Lower lobe of right lung (tissue), 2 donors: ENCODE measurements at places on chromosomes 7 and 10.

- no peak for DNase-seq
- H3K27me3 ChIP-seq: no peaks in the 10 kb centered on the region
- H3K4me3 ChIP-seq: no peak overlapping the region
- peaks cover 30% of the 10 kb centered on the region for H3K4me1 ChIP-seq
- no peaks in the 10 kb centered on the region for H3K36me3 ChIP-seq
Observed at GRCh38 chr10:78410046-78410965, 376.6 kb downstream of the RPS24 start.

GRCh38 chr7:127413326-127413725, 20.8 kb upstream of the ZNF800 start:
- H3K27me3 ChIP-seq: no peaks in the 10 kb centered on the region
- no peak overlapping the region for H3K4me3 ChIP-seq
- H3K36me3 ChIP-seq: no peaks in the 10 kb centered on the region
- no peak for DNase-seq
- H3K27ac ChIP-seq: no peak overlapping the region

- no peaks in the 10 kb centered on the region for H3K36me3 ChIP-seq
- H3K4me1 ChIP-seq: no peaks in the 10 kb centered on the region
- H3K27me3 ChIP-seq: no peaks in the 10 kb centered on the region
- H3K27ac ChIP-seq: no peak overlapping the region
- no peak overlapping the region for H3K4me3 ChIP-seq
Observed at GRCh38 chr7:81903115-81903514, 133.3 kb upstream of the HGF start.

DNA sequence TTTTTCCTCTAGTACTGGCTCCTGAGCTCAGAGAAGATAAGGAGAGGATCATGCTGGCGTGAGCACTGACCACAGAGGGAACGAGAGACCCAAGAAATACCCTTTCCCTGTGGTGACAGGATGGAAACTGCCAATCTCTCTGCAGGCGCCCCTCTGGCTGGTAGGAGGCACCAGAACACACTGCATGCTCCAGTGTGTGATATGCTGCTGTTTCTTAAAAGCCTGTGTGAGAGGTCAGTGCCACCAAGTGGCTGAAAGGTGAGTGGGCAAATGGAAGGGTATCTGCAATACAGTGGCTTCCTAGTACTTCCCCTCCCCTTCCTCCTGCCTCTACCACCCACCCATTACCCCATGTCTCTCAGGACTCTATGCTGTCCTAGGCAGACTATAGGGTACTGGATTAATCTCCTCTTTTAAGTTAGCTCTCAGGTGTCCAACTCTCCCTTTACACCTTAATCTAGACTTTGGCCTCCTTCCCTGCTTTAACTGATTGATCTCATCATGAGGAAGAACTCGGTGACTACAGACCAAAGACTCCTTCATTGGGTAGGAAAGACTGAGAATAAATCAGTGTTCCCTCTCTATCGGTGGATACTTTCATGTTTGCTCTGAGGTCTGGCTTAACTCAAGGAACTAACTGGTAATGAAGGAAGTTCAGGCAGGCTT, 283.6 kb downstream of the ADRA2A start:
- H3K4me3 ChIP-seq: no peak overlapping the region
- no peak overlapping the region for H3K27ac ChIP-seq
- no peaks in the 10 kb centered on the region for H3K4me1 ChIP-seq
- no peaks in the 10 kb centered on the region for H3K36me3 ChIP-seq
- H3K27me3 ChIP-seq: no peaks in the 10 kb centered on the region

DNA sequence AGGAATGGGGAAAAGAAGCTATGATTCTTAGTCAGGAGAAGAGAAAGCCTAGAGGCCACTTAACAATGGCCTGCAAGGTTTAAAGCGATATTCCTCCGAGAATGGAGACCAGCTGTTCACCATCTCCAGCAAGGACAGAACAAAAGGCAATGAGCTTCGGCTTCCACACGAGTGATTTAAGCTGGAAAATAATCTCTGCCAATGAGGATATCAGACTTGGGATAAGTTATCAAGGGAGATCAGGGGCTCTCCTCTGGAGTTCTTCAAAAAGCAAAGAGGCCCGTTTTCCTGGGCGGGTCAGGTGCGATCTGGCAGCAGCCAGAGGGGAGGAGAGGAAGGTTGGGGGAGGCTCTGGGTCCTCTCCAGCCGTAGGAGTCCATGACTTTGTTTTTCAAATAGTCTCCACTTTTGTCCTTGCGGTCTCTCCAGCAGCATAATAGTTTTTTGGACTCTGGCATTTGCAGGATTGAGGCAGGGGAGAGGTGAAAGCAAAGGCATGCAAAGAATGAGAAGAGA, 211.3 kb downstream of the SKIDA1 start:
- H3K4me1 ChIP-seq: peaks cover 22% of the 10 kb centered on the region
- H3K4me3 ChIP-seq: no peak overlapping the region
- no peaks in the 10 kb centered on the region for H3K36me3 ChIP-seq
- no peak for DNase-seq
- H3K27ac ChIP-seq: no peak overlapping the region

- no peak overlapping the region for H3K4me3 ChIP-seq
- H3K4me1 ChIP-seq: no peaks in the 10 kb centered on the region
- peaks cover 15% of the 10 kb centered on the region for H3K36me3 ChIP-seq
- no peaks in the 10 kb centered on the region for H3K27me3 ChIP-seq
- H3K27ac ChIP-seq: no peak overlapping the region
- DNase-seq: no peak
Observed at GRCh38 chr10:21749788-21750187, 215.8 kb downstream of the MLLT10 start.

GRCh38 chr7:106062006-106062405, 50.1 kb downstream of the SYPL1 start:
- no peaks in the 10 kb centered on the region for H3K36me3 ChIP-seq
- peaks cover 31% of the 10 kb centered on the region for H3K4me1 ChIP-seq
- no peak overlapping the region for H3K4me3 ChIP-seq
- H3K27me3 ChIP-seq: no peaks in the 10 kb centered on the region

DNA sequence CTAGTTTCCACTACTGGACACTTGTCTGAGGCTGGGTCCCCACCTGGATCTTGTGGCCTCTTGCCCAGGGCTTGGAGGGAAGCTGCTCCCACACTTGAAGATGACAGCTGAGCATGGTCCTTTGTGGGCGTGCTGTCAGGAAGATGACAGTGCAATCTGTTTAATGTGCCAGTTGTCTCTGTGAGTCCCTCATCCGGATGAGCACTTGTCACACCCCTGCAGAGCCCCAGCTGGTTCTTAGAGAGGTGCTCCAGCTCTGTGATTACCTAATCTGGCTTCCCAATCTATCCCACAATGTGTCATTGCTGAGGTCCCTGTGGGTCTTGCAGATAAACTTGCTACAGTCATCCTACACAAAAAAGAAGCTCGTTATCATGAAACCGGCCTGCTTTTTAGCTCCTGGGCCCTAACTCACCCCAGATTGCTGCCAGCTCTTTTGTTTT, 34.8 kb upstream of the CCSER2 start:
- no peaks in the 10 kb centered on the region for H3K27me3 ChIP-seq
- DNase-seq: no peak
- no peak overlapping the region for H3K27ac ChIP-seq
- H3K36me3 ChIP-seq: no peaks in the 10 kb centered on the region

DNA sequence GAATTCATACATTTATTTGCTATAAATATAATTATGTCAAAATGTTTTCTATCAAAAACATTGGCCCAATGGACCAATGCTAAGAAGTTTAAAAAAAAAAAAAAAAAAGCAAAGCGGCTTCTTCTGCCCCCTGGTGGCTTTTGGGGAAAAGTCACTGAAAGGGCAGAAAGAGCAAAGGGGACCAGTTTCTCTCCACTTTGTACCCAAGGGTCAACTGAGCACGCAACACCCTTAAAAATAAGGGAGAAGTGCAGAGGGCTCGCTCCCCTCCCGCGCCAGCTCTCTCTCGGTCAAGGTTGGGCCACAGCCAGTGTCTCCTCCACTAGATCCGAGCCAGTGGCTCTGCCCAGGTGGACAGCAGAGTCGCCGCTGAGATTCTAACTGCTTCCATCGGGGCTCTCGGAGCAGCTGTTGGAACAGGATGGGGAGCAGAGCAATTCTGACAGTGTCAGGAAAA, 136.4 kb upstream of the FGFR2 start:
- H3K27me3 ChIP-seq: peaks cover 12% of the 10 kb centered on the region
- no peak overlapping the region for H3K4me3 ChIP-seq
- DNase-seq: no peak
- H3K36me3 ChIP-seq: no peaks in the 10 kb centered on the region
- no peak overlapping the region for H3K27ac ChIP-seq
- no peaks in the 10 kb centered on the region for H3K4me1 ChIP-seq

DNA sequence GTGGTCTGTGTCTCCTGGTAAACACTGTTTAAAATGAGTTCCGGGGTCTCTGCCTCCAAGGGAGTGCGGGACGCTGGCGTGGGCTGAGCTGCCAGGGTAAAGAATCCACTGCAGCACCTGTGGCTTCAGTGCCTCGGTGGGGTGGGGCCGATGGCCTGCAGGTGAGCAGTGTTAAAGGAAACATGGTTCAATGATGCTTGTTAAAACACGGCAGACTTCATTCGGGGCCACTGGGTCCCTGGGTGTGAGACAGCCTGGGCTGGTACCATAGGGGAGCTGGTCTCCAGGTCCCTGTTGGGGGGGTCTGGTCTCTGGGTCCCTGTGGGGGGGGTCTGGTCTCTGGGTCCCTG, 24.9 kb upstream of the KNDC1 start:
- H3K27me3 ChIP-seq: peaks cover 4% of the 10 kb centered on the region
- no peak overlapping the region for H3K4me3 ChIP-seq
- peak; percentile 41 for DNase-seq
- H3K36me3 ChIP-seq: no peaks in the 10 kb centered on the region
- no peak overlapping the region for H3K27ac ChIP-seq

- no peak overlapping the region for H3K4me3 ChIP-seq
- no peaks in the 10 kb centered on the region for H3K27me3 ChIP-seq
- no peaks in the 10 kb centered on the region for H3K4me1 ChIP-seq
- H3K36me3 ChIP-seq: no peaks in the 10 kb centered on the region
- DNase-seq: no peak
Observed at GRCh38 chr10:125489731-125490130, 193.2 kb downstream of the TEX36 start.

GRCh38 chr7:28811008-28811407, 147.1 kb downstream of the TRIL start:
- H3K27me3 ChIP-seq: no peaks in the 10 kb centered on the region
- H3K27ac ChIP-seq: no peak overlapping the region
- no peaks in the 10 kb centered on the region for H3K36me3 ChIP-seq
- no peak for DNase-seq
- no peak overlapping the region for H3K4me3 ChIP-seq

DNA sequence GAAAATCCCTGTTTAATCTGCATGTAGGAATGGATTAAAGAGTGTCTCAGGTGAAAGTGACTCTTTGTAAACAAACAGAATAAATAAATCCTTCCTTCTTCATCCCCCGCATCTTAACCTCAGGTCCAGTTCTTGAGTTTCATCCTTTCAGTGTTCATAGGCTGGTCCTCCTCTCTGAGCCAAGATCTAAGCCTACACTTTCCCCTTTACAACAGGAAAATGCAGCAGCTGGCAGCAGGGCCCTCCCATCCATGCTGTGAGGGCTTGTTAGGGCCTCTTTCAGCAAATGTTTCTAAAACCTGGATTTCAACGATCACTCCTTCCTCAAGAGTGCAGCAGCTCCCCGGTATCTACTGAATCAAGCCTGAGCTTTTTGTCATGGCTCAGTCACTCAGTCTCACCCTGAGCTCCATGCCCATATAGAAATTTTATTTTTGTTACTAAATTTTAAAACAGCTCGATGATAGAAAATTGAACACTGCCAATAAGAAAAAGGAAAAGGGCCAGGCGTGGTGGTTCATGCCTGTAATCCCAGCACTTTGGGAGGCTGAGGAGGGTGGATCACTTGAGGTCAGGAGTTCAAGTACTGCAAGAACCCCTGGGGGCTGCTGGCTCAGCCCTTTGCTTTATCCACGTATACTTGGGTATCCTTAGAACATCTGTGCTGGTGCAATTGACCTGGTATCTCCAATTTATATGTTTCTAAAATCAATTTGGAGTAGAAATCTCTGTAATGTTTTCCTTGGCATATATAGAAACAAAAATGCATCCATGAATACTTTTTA, 15.6 kb downstream of the BLNK start:
- DNase-seq: no peak
- H3K27me3 ChIP-seq: no peaks in the 10 kb centered on the region
- no peak overlapping the region for H3K27ac ChIP-seq
- no peaks in the 10 kb centered on the region for H3K36me3 ChIP-seq
- no peak overlapping the region for H3K4me3 ChIP-seq

DNA sequence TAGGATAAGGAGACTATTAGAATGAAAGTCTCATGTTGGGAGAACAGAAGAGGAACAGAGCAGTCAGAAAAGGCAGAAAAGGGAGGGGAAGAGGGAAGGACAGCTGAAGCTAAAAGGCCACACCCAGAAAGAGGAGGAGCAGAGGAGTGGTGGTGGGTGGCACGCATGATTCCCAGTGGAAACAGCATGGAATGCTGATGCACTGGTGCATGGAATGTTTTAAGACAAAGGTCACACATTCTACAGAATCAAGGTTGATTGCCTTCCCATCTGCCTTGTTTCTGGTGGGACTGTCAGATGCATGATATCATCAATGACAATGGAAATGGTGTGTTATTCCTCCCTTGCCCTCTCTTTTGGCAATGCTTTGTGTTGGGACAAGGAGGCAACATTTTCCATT, 285.4 kb upstream of the MKI67 start:
- H3K4me3 ChIP-seq: no peak overlapping the region
- H3K27ac ChIP-seq: no peak overlapping the region
- H3K4me1 ChIP-seq: no peaks in the 10 kb centered on the region
- no peaks in the 10 kb centered on the region for H3K27me3 ChIP-seq
- no peaks in the 10 kb centered on the region for H3K36me3 ChIP-seq

GRCh38 chr10:1662438-1663025, 74.8 kb downstream of the ADARB2 start:
- no peak for DNase-seq
- no peak overlapping the region for H3K27ac ChIP-seq
- H3K36me3 ChIP-seq: no peaks in the 10 kb centered on the region
- no peak overlapping the region for H3K4me3 ChIP-seq

DNA sequence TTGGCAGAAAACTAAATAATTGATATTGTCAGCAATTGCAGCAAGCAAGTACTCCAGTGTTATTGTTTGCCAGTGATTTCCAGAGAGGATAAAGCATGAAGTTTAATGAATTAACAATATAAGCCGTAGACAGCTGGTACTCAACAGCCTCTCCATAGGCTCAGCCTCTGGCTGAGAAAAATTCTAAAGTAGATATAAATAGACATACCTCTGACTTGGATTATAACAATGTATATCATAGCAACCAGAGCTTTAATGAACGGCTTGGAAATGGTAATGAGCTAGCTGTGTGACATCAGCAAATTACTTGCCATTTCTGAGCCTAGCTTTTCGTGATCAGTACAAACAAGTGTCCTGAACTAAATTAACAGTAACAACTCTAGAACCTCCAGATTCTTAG, 1055.4 kb upstream of the AUTS2 start:
- no peak overlapping the region for H3K4me3 ChIP-seq
- no peak for DNase-seq
- no peaks in the 10 kb centered on the region for H3K27me3 ChIP-seq
- no peak overlapping the region for H3K27ac ChIP-seq

DNA sequence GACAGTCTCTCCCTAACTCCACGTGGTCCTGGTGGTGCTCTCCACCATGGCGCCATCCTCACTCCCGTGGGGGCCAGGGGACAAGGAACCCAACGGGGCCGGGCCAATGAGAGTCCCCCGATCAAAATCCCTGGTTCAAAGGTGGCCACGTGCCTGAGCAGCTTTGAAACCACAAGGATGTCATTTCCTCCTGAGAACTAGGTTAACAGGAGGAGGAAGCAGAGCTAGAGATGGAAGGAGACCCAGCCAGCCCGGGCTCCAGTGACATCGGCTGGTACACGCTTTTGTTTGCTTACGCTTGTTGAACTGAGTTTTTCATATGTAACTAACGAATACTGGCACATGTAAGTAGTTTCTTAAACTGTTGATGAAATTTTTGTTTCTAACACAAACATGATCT, 61.7 kb downstream of the PRPF18 start:
- no peak overlapping the region for H3K4me3 ChIP-seq
- H3K36me3 ChIP-seq: peaks cover 88% of the 10 kb centered on the region
- H3K27me3 ChIP-seq: no peaks in the 10 kb centered on the region
- H3K27ac ChIP-seq: no peak overlapping the region
- H3K4me1 ChIP-seq: no peaks in the 10 kb centered on the region
